Kidney tubule cell (primary cell): ENCODE measurements at places on chromosomes 2 and 18.

DNA sequence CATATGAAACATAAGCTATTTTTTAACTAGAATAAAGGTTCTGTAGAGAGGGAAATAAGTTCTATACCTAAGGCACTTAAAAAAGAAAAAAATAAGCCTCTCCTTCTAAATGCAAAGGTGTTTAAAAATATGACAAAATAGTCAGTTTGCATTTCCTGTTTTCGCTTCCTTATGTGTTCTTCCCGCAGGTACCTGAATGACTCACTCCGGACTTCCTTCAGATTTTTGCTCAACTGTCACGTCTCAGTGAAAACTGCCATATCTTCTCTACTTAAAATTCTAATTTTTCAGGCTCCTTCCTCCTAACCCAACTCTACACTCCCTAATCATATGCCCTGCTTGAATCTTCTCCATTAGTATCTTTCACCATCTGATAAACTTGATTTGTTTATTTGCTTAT is 1333.1 kb downstream of the LRP1B start:
- DNase-seq = peak; percentile 33

- DNase-seq = no peak
Observed at GRCh38 chr18:22790545-22791309, 142.4 kb upstream of the RBBP8 start.

DNA sequence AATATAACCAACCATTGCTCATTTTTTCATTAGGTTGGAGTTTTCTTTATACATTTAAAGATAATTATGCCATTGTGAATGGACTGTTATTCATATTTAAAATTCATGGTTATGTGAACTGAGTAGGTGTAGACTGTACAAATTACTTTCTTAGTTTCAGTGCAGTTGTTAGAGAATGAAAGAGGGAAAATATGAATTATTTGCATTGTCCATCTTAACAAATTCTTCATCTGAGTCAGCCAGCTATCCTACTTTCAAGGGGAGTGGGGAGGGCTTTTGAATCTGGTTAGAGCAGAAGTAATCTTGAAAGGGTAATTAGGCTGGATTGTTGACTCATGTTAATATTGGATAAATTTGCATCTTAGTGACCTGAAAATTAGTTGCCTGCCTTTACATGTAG is 212.0 kb downstream of the MCFD2 start:
- no peak for DNase-seq

- DNase-seq = no peak
Observed at GRCh38 chr2:221908518-221908917, 336.4 kb upstream of the EPHA4 start.

DNA sequence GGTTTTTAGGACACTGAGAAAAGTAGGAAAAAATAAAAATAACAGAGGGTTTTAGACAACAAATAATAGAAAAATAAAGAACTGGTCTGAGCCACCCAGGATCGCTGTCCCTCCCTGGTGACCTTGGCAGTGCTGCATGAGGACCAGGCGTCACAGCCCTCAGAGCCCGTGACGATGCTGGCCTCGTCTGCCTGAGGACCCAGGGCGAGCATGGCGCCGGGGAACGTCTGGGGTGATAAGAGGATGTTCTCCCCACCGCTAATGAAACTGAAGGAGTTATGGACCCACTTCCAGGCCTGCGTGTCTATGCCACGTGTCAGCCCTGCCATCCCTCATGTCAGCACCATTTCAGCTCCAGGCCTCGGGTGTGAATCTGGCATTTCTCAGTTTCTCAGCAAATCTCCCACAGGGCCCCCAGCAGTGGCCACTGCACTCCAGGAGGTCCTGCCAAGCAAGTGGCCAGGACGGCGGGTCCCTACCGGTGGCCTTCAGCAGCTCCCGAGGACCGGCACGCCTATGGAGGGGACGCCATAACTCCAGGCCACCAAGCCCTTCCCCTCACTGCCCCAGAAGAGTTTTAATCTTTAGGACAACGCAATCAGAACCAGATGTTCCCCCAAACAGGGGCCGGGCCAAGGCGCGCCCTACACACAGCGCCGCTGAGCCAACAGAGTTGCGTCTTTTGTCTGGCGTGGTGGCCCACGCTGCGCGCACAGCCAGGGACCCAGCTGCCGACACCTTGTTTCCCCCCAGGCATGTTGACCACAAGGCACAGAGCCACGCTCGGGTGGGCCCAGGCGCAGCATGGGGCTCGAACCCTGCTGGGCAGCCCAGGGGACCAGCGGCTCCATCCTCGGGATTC is 179.7 kb downstream of the TWIST2 start:
- DNase-seq = no peak

DNA sequence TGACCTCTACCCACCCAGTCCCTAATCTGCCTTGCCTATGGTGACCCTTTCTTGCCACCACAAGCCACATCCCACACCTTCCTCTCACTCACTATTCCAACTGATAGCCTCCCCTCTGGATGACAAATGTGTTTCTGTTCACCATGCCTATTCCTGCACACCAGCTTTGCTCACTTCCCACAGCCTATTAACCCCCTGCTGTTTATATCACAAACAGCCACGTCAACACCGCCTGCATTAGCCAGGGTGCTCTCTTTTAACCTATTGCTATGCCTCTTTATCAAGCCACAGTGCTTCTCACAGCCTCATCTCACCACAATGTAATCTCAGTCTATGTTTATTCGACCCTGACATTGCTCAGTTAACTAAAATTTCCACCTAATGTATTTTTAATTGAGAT is 271.8 kb downstream of the SUCLG1 start:
- no peak for DNase-seq

GRCh38 chr18:62948788-62949187 is 233.4 kb downstream of the PHLPP1 start:
- DNase-seq = no peak

DNA sequence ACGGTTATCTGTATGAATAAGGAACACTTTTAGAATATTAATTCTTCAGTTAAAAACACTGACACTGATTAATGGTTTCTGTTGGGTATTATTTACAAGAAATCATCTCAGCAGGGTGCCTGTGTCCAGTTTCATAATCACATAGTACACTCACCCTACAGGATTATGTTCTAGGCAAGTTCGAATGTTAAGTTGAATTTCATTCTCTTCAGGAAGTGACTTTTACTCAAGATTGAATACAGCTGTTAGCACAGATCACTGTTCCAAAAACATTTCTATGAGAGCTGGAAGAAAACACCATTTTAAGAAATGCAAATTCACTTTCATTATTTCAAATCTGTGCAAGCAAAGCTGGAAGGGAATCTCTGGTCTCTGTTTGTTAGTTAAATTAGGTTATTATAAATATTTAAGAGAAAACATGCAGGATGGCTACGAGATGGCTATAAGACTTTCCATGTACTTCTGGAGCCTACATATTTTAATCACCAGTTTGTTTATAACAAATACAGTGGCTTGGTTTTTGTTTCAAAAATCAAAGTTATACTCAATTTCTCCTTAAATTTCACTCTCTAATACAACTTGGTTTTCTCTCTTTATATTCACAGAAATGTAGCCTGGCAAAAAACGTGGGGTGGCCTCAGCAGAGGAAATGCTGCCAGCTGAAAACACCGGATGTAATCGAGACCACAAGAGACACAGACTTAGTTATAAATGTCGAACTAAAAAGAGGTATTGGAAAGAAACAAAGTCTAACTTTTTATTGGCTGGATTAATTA is 65.8 kb downstream of the RBMS1 start:
- no peak for DNase-seq

DNA sequence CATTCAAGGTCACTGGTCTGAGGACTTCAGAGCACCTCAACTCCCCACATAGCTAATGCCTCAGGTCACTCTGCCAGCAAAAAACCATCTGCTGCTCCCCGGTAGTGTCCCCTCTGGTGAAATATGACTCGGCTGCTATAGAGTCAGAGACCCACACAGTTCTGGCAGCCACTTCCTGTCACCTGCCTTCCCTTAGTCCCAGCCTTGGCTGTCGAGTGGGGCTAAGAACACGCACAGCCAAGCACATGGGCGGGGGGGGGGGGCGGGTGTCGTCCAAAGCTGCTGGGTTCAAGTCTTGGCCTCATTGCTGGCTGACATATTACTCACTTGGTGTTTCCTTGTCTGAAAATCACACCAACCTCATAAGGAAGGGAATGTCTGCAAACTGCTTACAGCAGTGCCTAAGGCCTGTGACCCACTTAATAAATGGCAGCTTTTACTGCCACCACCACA is 37.5 kb downstream of the POLR1A start:
- peak; percentile 75 for DNase-seq
